ENCODE measurements at places on chromosomes 3 and 15. TPM values are rescaled to one million over a fixed set of nuclear protein-coding genes. Genes with fewer than 3 reads are reported as not detected.

- no peak for DNase-seq
These were observed 157.2 kb downstream of the PTPRG start for GRCh38 chr3:61718565-61718964.

- no peak for DNase-seq
These were observed 134.3 kb downstream of the EDEM1 start for GRCh38 chr3:5321666-5322340.

DNA sequence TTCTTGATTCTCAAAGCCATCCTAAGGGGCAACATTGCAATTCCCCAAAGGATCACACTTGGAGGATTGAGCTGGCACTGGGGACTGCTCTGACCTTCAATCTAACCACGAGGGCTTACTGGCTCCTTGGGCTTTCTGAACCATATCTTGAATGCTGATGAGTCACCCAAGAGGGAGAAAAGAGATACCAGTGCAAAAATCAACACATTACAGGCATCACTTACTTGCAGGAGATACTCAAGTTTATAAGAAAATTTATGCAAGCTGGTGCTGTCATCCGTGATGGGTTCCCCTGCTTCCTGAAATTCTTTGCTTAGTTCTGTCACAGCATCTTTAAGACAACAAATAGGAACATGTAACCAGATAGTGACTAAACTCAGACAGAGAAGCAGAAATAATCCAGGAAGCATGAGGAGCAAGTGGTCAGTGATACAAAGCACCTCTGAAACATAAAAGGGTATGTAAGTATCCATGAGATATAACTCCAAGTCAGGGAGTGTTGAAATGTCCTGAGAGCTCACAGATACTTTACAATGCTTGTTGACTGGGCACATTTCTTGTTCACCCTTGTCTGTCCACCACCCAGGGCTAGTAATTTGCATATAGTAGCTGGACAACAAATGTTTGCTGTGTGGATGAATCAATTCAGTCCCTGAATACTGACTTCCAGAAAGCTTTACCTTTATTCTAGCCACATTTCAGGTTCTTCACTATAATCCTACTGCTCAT lies 14.1 kb downstream of the FYCO1 start:
- no peak for DNase-seq

SLC12A8 gene
- total RNA-seq: 0.51 TPM

CDHR4 gene
- not detected for total RNA-seq

EHD4 gene
- 42.2 TPM for total RNA-seq

ENTPD3 gene
- total RNA-seq: 0.38 TPM
